CD4-positive, alpha-beta T cell treated with Interleukin-10 for 1 hour (primary cell): ENCODE measurements at places on chromosomes 5 and 9.

DNA sequence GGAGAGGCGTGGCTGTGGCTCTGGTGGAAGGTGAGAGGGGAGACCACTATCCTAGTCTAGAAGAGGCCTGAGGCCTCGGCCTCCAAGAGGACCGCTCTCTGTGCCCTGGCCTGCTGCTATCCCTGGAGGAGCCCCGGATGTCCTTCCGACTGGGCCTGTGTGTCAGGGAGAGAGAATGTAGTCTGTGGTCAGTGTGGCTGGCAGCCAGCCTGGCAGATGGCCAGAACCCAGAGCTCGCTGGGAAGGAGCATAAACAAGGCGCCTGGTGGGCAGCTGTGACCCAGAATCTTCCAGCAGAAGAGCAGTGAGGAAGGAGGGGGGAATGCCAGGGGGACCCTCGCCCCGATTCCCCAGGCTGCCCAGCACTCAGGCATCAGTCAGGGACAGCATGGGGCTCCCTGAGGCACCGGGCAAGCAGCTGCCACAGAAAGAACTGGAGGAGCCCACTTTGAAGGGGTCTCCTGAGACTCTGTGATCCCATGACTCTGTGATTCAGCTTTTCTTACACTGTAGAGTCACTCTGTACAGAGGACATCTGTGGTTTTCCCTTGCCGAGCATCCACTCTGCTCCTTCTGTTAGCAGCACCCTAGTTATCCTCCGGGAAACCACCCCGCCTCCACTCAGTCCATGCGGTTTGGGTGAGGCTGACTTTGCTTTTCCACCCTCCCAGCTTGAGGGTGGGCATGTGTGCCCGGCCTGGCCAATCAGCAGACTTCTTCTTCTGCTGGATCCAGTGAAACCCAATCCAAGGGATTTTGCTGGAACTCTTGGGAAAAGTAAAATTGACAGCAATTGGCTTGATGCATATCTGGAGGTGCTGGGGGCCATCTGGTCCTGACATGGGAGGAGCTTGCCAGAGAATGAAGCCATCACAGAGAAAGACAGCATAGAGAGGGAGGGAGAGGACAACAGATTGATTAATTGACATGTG is 46.2 kb upstream of the PWWP2A start:
- no peak for DNase-seq

GRCh38 chr5:181263633-181264032 is 2.7 kb upstream of the TRIM52 start:
- DNase-seq, result no peak

- no peak for DNase-seq
Observed at GRCh38 chr9:27151693-27152404, 42.8 kb downstream of the TEK start.

- no peak for DNase-seq
Observed at GRCh38 chr5:121919046-121919445, 42.7 kb upstream of the SRFBP1 start.

- DNase-seq, result no peak
Observed at GRCh38 chr5:171162596-171162995, 146.5 kb upstream of the TLX3 start.

GRCh38 chr5:20370061-20370460 is 382.1 kb upstream of the CDH18 start:
- DNase-seq, result no peak

- no peak for DNase-seq
Observed at GRCh38 chr5:141725891-141726290, 43.9 kb upstream of the ARAP3 start.
